Activated CD4-positive, alpha-beta T cell treated with anti-CD3 and anti-CD28 coated beads for 1 hour (primary cell): ENCODE measurements at places on chromosomes 7 and 10.

- no peak for DNase-seq
Measured at GRCh38 chr10:6095810-6096570, 7.2 kb downstream of the RBM17 start.

DNA sequence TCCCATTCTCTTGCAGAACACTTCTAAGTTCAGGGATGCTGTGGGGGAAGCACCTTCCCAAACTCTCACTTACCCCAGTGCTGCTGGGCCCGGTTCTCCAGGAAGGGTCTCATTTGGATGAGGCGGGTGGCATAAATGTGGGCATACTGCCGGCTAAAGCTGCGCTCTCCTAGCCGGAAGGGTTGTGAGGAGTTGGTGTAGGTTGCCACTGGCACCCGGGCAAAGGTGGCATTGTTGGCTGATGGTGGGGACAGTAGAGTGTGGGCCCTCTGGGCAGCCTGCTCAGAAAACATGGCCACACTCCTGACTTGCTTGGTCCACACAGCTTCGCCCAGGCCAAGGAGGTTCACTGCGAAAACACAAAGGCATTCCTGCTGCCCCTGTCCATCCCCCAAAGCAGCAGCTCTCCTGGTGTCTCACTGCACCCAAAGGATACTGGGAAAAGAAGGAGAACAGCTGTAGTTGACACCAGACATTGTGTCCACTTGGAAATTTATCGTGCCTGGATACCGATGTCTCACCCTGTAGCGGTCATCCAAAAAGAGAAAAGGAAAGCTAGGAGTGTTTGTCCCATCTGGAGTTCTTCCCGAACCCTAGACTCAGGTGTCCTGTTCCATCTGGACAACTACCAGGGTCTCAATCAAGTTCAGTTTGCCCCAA lies 1.5 kb downstream of the POLD2 start:
- no peak for DNase-seq

GRCh38 chr10:74628136-74628535 lies 198.3 kb upstream of the KAT6B start:
- no peak for DNase-seq

DNA sequence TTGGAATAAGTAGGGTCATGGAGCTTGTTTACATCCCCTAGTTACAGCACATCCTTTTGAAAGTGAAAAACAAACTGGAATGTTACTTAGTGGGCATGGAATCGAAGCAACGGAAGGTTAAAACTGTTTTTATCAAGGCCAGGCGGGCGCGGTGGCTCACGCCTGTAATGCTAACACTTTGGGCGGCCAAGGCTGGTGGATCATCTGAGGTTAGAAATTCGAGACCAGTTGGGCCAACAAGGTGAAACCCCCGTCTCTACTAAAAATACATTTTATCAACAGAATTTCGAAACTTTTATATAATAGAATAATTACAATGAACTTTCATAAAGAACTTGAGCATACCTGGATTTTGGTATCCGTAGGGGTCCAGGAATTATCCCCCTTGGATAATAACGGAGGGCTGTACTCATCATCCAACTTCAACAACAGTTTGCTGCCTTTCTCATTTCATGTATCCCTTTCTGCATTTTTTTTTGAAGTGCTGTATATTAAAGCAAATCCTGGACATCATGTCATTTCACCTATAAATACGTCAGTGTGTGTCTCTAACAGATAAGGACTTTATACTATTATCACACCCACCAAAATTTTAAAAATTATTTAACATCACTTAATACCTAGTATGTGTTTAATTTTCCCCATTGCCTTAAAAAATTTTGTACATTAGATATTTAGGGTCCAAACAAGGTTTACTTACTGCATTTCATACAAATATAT lies 1.3 kb upstream of the TMED4 start:
- no peak for DNase-seq

- no peak for DNase-seq
Measured at GRCh38 chr10:128553755-128554154, 427.5 kb upstream of the MKI67 start.

DNA sequence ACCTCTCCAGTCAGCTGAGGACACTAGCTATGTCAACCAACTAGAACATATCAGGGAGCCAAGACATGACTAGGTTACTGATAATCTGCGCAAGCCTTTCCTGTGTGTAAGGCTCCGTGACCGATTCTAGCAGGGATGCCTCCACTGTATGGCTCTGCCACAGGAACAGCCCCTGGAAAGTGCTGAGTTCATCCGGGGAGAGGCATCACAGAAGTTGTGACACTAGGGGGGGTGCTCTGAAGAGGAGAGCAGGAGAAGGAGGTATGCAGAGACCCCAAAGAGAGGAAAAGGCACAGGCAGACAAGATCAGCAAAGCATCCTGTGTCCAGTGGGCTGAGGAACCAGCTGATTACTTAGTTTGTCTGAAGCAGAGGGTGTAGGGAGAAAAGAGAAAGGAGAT lies 13.5 kb downstream of the UPP1 start:
- no peak for DNase-seq

GRCh38 chr7:15749631-15750030 lies 63.1 kb upstream of the MEOX2 start:
- no peak for DNase-seq

DNA sequence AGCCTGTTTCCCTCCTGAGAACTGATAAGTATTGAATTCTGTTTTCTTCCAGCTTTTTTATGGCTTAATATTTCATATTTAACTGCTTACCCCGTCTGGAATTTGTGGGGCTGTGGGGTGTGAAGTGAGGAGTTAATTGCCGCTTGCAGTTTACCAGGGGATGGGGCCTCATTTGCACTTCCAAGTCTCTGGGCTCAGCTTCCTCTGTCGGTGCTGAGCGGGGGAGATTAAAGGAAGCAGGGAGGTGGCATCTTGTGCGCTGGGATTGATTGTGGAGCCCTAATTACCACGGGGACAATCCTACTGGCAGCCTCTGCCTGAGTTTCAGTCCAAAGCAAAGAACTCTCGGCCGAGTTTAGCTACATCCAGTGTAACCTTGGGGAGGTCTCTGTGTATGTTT lies 33.4 kb downstream of the ELFN1 start:
- no peak for DNase-seq

GRCh38 chr10:29687421-29688164 lies 52.8 kb upstream of the SVIL start:
- no peak for DNase-seq

DNA sequence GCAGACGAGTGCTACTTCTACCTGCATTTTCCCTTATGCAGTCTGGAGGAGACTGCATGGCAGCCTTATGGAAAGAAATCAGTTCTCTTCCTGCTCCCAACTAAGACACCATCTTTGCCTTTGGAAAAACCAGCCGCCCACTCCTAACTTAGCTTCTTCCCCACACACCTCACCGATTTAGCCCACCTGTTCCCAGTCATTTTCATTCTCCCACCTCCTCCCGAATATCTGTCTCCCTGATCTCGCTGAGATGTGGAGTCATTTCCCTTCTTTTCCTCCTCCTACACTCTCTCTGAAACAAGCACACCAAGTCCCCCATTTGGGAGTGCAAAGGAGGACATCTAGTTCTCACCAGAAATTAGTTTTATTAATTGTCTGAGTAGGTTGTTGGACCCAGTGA lies 35.2 kb upstream of the JCAD start:
- DNase-seq = no peak

DNA sequence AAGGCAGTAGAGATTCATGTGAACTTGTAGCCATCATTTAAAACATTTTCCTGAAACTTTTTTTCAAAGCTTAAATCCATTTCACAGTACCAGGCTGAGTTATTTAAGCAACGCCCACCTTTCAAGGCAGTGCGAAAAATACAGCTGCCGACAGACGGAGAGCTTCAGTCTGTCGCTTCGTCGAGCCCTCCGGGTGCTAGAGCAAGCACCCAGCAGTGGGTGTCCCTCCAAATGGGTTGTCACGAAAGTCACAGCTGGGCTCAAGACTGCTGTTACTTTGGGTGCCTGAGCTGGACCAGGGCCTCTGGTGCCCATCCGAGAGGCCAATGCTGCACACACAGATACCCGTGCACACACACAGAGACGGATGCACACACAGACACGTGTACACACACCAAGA lies 135.6 kb downstream of the TCERG1L start:
- no peak for DNase-seq

DNA sequence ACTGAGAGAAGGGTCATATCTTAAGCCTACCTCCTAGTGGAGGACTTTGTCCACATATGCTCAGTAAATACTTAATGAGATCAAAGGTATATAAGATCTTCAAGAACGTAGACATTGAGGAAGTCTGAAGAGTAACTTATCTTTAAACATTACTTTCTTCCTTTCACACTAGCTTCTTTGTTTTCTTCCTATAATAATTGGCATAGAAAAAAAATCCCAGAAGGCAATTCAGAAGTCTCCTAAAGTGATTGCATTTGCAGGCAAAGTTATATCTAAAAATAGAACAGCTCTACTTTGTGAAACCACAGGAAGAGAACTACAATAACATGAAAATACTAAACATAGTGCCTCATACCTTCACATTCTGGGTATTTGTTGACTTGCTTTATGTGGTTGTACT lies 150.4 kb downstream of the PPP1R3A start:
- no peak for DNase-seq

DNA sequence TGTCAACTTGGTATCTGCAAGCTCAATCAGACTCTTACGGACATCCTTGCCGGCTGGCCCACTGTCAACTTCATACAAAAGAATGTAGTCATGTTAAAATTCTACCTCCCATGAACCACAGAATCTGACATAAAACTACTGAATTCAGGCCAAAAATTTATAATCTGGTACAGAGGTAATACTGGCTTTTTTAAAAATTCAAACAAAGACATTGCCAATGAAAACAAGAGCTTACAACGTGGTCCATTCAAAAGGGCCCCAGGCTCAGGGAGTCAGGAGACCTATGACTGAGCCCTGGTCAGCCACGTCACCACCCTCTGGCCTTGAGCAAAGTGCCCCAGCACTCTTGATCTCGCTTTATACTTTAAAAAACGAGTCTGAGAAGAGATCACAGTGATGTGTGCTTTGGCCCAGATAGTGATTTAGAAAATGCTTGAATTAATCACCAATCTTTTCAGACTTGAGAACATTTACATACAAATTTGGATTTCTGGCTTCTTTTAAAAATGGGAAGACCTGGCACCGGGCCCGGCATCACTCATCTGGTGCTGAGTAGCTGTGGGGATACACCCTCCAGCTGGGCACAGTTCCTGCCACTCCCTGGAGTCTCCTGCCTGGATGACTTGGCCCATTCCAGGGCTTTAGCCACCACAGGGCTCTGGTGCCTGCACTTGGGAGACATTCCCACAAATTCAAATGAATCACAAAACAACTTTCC lies 94.1 kb downstream of the PIP4K2A start:
- DNase-seq = no peak

- no peak for DNase-seq
Measured at GRCh38 chr7:133522501-133522900, 269.6 kb downstream of the EXOC4 start.

GRCh38 chr7:55486991-55487390 lies 85.3 kb downstream of the VOPP1 start:
- DNase-seq = no peak

GRCh38 chr7:47404010-47404409 lies 177.9 kb downstream of the TNS3 start:
- no peak for DNase-seq

- no peak for DNase-seq
Measured at GRCh38 chr7:20561466-20561865, 54.0 kb upstream of the ABCB5 start.

DNA sequence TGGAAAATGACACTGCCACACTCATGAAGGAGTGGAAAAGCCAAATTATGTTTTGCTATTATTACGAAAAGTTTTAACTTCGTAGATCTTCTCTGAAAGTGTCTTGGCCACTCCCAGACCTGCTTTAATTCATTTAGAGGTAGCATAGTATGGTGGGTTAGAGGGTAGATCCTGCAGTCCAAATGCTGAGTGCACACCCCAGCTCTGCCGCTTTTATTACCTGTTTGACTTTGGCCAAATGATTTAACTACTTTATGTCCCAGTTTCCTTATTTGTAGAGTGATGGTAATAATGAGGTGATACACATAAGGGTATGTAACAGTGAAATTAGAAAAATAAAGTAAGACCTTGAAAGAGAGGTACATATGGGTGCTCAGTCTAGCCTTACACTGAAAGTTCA lies 23.6 kb upstream of the WAC start:
- DNase-seq = no peak

- no peak for DNase-seq
Measured at GRCh38 chr7:50751146-50751545, 31.6 kb downstream of the GRB10 start.

DNA sequence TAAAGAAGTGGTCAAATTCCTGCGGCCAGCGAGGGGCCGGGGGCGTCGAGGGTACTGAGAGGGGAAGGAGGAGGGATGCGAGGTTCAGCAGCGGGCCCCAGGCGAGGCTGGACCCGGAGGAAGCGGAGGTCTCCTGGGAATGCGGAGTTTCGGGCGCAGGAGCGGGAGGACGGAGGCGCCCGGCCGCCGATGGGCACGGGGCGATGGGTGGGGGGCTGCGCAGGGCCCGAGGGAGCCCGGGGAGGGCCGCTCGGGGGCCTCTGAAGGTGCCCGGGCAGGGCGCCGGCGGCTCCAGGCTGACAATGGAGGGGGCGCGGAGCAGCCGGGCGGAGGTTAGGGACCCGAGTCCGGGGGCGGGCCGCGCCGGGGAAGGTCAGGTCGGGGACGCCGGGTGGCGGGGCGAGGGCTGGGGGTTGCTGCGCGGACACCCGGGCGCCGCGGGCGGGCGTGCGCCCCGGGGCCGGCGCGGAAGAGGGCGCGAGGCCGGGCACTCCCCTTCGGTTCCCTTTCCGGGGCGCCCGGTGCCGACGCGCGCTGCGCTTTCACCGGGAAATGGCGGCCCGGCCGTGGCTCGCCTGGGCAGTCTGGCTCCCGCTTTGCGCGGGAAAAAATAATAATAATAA lies 683 bp downstream of the MACROH2A2 start:
- no peak for DNase-seq

DNA sequence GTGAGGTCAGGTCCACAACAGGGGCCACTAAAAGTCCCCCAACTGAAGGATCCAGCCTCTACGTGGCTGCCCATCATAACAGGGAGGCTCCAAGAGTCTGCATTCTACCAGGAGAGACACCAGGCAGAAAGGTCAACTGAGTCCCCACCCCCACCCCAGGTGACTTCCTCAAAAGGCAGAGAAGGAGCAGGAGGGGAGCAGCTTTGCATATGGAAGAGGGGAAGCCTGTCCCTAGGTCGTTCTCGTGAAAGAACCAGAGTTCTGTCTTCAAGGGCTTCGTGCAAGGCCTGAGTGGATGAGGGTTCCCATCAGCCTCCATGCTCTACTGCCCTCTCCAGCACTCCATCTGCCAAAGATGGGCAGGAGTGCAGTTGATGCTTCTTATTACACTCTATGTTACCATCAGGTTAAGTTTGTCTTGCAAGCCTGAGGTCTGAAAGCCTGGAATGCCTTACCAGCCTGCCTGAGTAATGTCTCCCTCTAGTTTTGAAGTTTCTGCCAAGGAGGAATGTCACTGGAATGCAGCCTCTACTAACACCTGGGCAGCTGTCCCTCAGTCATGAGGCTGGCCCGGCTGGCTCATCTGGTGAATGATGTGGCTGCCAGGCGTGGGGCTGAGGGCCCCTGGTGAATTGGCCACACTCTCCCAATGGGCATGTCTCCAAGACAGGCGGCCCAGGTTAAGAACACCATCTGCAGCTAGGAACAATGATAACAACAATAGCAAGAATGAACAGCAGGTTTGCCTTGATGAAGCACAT lies 54.3 kb upstream of the SMNDC1 start:
- no peak for DNase-seq

- DNase-seq = no peak
Measured at GRCh38 chr10:116721547-116722392, 20.6 kb downstream of the HSPA12A start.

GRCh38 chr7:20661884-20662283 lies 46.4 kb downstream of the ABCB5 start:
- no peak for DNase-seq
